ENCODE measurements at places on chromosomes 7 and 10.

DNA sequence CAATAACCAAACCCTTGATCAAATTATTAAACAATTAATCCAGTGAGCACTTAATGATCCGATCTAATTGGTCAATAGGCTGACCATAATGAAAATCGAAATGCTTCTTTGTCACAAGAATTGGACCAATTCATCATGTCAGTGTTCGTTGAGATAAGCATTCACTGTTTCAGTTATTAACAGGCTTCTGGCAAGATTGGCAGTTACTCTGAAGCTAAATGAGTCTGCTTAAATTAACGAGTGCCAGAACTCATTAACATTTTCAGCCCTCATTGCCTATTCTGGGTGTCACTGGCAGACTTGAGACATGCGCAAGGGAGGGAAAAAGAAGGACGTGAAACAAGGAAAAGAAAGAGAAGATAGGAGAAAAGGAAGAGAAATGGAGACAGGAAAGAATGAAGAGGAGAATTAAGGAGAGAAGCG, 30.7 kb upstream of the SLC26A3 start:
- no peak for DNase-seq

- DNase-seq, result no peak
Observed at GRCh38 chr7:38524786-38525185, 106.4 kb downstream of the AMPH start.

- no peak for DNase-seq
Observed at GRCh38 chr7:378041-378420, 88.1 kb downstream of the FOXL3 start.

- DNase-seq, result no peak
Observed at GRCh38 chr10:17075533-17076359, 53.9 kb downstream of the CUBN start.

GRCh38 chr10:5561704-5562645, 37.2 kb downstream of the CALML3 start:
- DNase-seq, result no peak

- no peak for DNase-seq
Observed at GRCh38 chr10:47442351-47442750, 41.6 kb downstream of the ANXA8 start.

- DNase-seq, result no peak
Observed at GRCh38 chr10:112792487-112793201, 157.4 kb upstream of the TCF7L2 start.

GRCh38 chr7:128398016-128398840, 11.6 kb downstream of the IMPDH1 start:
- no peak for DNase-seq

GRCh38 chr7:47526466-47526865, 55.4 kb downstream of the TNS3 start:
- no peak for DNase-seq

DNA sequence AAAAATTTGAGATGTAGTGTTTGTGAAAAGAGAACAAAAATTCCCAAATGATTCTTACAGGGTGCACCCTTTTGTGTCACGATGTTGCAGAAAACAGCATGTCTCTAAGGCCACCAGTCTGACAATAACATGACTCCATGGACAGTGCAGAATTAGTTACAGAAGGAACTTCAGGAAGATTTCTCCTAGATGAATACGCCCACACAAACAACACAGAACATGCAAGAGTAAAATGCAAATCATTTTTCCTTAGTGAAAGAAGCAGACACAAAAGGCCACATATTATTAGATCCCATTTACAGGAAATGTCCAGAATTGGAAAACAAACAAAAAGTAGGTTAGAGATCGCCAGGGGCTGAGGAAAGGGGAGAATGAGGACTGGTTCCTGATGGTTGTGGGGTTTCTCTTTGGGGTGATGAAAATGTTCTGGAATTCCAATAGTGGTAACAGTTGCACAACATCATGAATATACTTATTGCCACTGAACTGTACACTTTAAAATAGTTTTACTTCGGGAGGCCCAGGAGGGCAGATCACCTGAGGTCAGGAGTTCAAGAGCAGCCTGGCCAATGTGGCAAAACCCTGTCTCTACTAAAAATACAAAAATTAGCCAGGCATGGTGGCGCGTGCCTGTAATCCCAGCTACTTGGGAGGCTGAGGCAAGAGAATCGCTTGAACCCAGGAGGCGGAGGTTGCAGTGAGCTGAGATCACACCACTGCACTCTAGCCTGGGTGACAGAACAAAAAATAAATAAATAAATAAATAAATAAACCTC, 10.2 kb downstream of the ZC3HAV1 start:
- DNase-seq, result no peak

DNA sequence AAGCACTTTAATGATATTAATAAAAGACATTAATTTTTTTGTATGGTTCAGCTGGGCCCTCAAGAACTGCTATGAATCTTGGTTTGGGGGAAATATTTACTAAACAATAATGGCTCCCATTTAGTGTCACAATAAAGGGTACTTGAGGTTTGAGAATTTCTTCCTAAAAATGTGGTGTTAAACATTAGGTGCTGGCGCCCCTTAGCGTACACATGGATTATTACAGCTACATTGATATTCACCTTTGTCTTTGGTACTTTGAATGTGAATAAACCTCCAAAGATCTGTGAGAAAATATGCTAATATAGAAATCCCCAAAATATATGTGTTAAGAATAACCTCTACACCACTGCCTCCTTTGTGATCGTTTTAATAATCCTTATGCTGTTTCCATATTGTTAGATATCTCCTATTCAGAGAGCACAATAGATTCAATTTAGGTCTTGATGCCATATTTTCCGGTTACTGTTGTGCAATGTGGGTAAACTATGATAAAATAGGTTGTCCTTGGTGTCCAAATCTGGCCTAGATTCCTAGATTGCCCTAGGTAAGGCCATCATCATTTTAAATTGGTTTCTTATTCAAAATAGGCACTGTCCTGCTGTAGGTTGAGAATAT, 161.8 kb upstream of the CACNA2D1 start:
- DNase-seq, result no peak

GRCh38 chr7:22663721-22664120, 63.3 kb upstream of the IL6 start:
- no peak for DNase-seq

DNA sequence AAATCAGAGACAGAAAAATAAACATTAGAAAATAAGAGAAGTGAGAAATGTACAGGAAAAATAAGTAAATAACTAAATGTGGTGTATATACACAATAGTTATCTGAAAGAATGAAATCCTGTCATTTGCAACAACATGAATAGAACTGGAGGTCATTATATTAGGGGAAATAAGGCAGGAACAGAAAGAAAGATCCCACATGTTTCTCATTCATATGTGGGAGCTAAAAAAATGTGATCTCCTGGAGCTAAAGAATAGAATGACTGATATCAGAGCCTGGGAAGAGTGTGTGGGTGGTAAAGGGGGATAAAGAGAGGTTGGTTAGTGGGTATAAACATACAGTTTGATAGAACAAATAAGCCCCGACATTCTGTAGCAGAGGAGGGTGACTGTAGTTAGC, 27.3 kb downstream of the PLXDC2 start:
- DNase-seq, result no peak

DNA sequence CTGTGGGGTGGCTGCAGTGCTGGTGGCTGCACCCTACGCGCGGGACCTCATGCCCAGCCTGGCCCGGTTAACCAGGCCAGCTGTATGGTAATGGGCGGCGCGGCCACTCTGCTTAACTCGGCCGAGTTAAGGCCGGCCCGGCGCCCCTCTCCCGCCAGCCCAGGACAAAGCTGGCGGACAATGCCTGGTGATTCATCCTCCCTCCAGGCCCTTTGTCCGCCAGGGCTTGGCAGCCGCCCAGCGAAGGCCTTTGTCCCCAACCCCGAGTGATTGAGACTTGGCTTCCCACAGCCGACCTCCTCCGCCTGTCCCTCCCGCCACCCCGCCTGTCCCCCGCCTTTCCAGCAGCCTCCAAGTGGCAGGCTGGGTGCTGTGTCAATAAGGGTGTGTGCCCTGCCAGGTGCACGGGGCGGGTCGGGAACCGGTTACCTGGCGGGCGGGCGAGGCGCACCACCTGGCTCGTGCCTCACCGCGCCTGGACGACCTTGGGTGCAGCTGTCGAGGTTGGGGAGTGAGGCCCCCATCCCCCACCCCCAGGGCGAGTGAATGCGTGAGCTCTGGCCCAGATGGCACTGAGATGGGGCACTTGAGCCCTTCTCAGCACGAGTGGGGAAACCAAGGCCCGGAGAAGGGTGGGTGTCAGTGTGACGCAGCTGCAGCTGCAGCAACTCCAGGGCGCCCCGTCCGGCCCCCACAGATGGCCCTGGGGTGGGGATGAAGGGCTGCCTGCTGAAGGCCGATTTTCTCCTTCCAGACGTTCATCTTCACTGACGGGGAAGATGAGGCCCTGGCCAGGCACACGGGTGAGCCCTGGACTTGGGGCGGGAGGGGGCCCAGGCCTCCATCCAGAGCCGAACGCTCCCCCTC, 4.6 kb downstream of the LFNG start:
- no peak for DNase-seq

DNA sequence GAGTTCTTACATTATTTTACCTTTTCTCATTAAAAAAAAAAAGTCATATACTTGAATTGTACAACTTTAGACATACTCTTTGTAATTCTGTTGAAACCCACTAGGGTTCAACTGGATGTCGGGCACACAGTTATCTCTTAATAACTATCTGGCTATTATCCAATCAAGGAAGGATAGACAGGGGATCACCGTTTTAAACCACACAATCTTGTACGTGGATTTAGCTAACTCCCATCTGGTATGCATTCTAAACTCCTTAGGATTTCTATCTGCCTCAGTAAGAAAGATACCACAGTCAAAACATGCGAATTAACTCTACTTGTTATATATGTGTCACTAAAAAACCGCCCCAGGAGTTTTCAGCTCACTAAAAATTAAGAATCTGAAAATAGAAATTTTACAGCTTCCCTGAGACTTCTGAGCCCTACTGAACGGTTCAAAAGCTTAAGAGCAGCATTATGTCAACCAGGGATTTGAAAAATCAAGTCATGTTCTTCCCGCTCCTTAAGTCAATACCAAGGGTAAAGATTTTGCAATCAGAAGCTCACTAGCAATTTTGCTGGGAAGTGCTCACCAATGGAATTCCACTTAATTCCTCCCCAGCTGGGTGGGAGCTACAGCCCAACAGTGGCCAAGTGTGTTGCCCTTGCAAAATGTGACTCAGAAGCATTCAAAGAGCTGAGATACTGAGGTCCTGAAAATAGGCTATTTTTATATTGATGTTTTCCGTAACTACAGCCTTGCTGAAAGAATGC, 267.0 kb downstream of the FRMD4A start:
- no peak for DNase-seq

- DNase-seq, result peak; percentile 77
Observed at GRCh38 chr10:30027057-30028005, 32.1 kb downstream of the JCAD start.

DNA sequence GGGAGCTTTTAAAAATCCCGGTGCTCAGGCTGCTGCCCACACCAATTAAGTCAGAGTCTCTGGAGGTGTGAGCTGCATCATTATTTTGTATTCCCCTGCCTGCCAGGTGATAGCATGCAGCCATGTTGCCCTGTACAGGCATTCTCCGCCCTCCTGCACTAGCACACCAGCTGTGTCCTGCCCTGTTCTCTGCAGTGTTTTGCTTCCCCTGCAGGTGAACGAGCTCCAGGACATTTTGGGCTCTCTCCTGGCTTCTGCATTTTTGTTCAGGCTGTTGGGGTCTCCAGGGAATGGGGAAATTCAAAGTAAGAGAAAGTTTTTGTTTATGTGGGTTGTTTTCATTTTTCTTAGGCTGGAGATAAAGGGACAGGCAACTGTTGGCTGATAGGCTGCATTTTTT, 271.0 kb upstream of the COBL start:
- no peak for DNase-seq

GRCh38 chr10:90308223-90308622, 549.6 kb downstream of the HTR7 start:
- DNase-seq, result no peak

- DNase-seq, result no peak
Observed at GRCh38 chr7:111174510-111174909, 83.6 kb downstream of the LRRN3 start.

DNA sequence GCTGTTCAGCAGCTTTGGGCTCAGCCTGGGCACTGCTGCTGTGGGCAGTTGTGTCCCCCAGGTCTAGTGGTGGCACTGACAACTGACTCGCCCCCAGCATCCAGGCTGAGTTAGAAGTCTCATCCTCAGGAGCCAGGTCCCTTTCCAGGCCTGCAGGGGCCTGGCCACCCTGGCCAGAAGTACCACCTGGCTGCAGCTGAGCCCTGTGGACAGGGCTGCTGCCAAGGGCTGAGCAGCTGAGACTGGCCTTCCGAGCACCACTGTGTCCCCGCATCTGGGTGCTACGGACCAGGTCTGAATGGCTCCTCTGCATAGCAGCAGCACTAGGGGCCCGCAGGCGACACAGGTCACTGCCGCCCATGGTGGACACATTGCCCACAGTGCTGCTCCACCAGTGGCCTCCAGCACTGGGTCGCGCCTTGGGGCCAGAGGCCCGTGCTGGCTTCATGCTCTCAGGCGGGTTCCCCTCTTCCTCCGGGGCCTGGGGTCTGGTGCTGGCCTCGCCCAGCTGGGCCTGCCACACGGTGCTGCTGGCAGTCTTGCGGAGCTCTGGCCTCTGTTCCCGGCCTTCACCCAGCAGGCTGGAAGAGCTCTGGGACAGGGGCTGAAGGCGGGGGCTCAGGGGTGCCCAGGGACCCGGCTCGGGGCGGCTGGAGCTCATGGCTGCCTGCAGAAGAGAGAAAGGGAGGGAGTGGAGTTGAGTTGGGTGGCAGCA, 6.2 kb downstream of the GPRIN2 start:
- no peak for DNase-seq

Measured in GM06990 (cell line).